SIG-M5 (cell line): ENCODE measurements at places on chromosomes 16 and 17.

DNA sequence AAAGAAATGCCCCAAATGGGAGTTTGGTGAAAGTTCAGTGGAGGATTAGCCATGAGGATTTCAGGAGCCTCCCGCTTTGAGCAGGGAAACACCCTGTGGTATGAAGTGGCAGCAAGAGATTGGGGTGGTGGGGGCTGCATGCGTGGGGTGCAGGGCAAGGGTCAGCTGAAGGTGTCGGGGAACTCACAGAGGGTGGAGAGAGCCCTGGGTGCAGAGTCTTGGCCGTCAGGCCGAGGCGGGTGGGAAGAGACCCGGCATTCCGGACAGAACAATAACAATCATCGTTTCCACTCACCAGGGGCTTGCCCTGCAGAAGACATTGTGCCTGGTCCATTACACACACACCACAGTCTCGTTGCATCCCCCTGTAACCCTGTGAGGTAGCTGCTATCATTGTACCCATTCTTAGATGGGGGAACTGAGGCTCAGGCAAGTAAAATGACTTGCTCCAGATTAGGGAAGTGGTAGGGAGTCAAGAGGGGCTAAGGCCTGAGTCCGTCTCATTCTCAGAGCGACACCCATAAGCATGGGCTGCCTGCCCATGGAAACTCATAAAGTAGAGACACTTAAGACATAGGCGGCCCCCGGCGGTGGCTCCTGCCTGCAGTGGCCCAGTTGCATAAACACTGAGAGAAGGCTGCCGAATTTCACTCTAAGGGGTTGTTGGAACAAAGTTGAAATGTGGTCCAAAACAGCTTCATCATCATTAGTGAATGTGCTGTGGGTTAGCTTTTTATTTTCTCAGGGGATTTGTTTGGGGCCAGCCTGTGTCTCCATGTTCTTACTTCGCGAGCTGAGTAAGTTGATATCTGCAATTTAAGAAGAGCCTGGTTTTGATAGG is 93.3 kb downstream of the CMIP start:
- DNase-seq, result no peak

DNA sequence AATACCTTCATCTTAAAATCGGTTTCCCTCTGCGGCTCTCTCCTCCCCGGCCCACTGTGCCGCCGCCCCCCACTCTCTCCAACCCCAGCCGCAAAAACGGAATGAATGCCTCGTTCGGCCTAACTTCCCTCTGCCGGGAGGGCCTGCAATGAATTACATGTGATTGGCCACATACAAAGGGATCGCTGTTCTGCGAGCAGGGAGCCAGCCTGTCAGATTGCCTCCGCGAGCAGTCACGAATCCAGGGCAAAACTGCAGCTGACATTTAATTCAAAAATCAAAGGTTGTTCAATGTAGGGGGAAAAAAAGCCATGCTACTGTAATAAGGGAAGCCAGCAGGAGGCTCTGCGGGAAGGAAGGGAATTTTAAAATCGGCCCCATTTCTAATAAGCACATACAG is 84.9 kb downstream of the TBC1D16 start:
- no peak for DNase-seq

DNA sequence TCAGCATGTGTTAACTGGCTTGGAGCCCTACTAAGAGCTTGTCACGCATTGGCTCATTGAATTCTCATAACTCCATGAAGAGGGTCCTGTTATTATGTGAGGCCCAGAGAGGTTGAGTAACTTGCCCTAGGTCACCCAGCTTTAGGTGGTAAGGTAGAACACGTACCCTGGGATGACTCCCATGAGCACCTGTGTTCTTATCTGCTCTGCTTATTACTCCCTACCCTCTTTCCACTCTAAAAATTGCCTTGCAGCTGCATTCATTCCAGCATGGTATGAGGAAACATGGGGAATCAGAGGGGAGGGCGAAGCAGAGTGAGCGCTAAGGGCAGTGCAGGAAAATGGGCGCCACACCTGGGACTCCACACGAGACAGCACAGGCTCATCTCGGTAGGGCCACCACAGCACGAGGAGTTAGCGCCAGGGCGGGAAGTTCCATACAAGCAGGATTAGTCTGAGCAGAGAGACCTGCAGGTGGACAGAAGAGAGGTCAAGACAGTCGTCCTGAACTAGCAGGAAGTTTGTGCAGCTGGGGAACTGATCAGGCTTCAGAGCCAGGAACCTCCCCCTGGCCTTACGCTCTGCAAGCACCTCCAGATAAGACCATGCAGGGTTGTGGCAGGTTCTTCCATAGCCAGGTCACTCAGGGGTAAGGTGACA is 10.1 kb downstream of the COPZ2 start:
- no peak for DNase-seq

DNA sequence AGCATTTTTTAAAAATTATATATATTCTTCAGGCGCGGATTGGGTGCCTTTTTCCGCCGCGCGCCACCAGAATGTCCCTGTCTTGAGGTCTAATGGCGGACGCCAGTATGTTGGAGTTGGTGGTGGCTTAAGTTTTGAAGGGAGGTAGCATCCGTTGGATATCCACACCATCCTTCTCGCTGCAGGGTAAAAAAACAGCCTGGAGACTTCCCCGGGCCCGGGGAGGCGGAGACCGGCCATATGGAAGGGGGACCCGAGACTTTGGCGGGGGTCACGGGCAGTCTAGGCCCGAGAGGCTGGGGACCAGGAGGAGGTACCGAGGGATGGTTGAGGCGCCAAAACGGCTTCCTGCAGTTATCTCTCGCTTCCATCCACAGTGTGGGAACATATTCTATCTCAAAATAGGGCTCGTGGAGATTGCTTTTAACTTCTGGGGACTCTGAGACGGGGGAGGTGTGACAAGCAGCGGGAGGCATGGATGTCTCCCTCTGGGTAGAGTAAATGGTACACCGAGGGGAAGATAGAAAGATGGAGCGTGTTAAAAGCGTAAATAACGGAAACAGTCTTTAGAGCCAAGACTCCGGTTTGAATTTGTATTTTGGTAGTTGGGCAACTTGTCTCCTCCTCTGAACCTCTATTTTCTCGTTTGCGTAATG is at the start of gene SF3B3:
Gene SF3B3 (plus strand): TSS at position 74 of the 656 bp plus-strand sequence. CDS start 2,841 bp downstream, outside the sequence.
- DNase-seq, result no peak

DNA sequence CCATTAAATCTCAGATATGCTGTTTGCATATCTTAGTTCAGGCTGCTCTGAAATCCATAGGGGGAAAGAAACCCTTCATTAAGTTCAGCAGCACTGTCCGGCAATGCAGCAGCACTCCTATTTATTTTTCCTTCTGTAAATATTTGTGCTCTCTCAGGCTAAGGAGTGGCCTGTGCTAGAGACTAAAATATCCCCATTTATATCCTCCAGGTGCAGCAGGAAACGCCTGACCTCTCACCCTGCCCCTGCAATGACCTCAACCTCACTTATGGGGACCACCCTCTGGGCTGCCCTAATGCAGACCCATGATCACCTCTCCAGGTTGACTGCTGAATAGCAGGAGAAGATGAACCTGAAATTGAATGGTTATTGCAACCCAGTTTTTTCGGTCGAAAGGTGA is 165.0 kb upstream of the ELAC2 start:
- DNase-seq, result no peak

DNA sequence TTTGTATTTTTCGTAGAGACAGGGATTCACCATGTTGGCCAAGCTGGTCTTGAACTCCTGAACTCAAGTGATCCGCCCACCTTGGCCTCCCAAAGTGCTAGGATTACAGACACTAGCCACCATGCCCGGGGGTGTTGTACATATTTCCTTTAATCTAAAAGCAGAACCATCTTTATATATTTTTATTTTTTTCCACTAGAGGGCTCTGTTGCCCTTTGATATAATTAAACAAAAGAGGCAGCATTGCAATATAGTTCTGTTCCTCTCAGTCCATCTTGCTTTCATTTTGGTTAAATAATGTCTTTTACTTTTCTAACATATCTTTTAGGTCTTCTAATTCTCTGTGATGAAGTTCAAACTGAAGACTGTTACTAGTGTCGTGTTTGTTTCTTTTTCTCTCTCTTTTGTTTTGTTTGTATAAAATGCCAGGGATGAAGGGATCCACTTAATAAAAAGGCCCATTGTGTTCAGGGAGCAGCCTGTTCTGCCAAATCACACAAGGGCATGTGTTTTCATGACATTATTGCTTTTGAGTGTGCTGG is 23.4 kb downstream of the WWOX start:
- no peak for DNase-seq

DNA sequence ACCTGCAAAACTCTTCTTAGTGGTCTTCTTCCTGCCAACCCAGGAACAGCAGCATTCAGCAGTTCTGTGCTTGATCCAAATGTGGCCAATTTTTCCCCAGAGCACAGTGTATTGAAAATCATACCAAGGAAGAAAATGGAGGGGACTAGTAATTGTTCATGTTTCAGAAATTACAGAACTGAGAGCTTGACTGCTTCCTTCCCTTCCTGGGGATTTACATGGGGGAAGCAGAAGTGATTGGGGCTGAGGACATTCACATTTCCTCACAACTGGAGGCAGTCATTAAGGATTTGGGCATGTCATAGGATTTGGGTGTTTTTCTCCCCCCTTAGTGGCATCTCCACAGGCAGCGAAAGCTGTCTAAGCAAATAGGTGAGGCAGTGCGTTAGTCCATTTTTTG is 19.7 kb downstream of the CIITA start:
- DNase-seq, result no peak

DNA sequence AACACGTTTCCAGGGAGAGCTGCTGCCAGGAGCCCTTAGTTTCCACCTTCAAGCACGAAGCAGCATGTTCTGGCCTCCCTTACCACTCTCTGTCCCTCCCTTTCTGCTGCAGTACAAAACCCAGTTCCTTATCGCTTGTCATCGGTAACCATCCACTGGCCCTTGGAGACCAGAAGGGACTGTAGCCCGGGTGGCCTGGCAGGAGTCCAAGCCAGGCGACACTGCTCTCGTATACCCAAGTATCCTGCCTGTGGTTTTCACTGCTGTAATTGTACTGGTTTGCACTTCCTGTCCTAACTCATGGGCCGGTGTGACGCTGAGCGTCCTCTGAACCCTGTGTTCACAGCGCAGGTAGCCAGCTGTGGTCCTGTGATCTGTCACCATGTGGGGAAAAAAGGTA is 81.1 kb downstream of the MAF start:
- no peak for DNase-seq

DNA sequence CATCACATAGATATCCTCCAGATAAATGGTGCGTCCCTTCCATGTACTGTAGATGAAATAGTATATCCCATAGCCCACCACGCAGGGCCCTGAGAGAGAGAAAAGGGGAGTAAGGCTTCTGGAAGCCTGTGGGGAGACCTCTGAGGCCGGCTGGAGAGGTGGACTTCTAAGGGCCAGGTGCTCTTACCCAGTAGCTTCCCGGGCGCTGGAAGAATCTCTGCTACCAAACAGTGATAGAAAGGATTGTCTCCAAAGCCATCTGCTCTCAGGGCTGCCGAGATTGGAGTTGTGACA is 718 bp downstream of the SAT2 start:
- no peak for DNase-seq

- no peak for DNase-seq
Observed at GRCh38 chr16:50182441-50182840, 29.3 kb downstream of the TENT4B start.

DNA sequence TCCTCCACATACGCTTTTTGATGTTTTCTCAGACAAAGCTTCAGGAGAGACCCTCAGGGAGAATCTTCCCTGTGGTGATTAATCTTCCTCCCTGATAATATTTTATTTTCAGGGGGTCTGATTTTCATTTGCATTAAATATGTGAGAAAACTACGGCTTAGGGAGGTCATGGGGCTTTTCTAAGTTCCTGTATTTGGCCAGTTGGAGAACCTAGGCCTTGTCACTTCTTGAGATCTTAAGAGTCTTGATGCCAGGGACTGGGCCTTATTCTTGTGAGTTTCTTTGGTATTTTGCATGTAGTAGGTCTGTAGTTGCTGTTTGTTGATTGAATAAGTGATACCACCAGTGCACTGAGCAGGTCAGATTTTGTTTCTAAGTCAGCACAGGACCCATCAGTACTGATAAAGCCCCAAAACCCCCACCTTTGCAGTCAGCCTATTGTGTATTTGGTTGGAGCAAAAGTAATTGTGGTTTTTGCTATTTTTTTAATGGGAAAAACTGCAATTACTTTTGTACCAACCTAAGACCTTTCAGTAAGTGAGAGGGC is 130.1 kb downstream of the PRKCA start:
- DNase-seq, result no peak

DNA sequence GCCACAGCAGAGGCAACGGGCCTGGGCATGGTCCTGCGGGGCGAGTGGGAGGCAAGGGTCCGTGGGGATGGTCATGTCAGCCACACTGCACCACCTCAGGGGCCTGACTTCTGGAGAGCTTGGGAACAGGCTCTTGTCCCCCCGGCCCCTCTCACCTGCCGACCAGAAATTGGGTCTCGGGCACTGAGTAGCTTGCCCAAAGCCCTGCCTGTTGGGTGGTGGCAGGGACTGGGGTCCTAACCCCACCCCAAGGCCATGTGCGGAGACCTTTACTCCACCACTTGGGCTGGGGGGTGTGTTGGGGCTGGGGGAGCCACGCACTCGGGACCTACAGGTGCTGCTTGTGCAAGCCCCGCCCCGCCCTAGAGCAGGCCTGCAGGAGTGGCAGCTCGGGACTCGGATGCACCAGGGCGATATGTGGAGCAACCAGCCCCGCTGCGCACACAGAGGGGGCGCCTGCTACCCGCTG is 24.2 kb upstream of the CHMP6 start:
- no peak for DNase-seq

- no peak for DNase-seq
Observed at GRCh38 chr17:15472891-15473290, 5.5 kb upstream of the CDRT4 start.

GRCh38 chr16:88938119-88938776 is 38.8 kb downstream of the CBFA2T3 start:
- no peak for DNase-seq

GRCh38 chr17:62876063-62876462 is 67.9 kb upstream of the MARCHF10 start:
- DNase-seq, result no peak

DNA sequence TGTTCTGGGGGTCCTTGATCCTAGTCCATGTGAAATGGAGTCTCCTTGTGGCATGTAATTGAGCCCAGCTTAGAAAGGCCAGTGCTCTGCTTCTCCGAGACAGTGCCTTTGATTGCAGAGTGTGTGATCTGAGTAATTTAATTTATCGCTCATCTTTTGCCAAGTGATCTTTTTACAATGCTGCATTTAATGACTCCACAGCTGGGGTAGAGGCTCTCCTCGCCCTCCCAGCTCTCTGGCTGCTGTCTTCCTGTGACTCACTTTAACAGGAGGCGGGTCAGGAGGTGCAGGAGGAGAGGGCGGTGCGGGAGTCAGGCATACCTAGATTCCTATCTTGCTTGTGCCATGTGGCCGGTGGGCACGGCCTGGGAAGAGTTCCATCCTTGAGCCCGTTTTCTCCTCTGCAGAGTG is 113.4 kb upstream of the FOXF1 start:
- no peak for DNase-seq

DNA sequence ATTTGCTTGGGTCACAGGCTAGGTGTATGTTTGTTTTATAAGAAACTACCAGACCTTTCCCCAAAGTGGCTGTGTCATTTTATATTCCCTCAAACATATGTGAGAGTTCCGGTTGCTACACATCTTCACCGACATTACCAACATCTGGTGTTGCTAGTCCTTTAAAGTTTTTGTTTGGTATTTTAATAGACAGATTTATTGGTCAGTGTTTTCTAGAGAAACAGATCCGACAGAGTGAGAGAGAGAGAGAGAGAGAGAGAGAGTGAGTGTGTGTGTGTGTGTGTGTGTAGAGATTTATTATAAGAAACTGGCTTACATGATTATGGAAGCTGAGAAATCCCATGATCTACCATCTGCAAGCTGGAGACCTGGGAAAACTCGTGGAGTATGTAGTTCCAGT is 31.0 kb downstream of the LDHD start:
- no peak for DNase-seq

GRCh38 chr17:4901108-4901647 is 1.7 kb downstream of the CHRNE start:
- no peak for DNase-seq
